T-helper 2 cell treated with Interferon-gamma antibody and Interleukin-4, amounts not matched to agents 5 μg/mL and 100 μg/mL, for 36 hours (primary cell): ENCODE measurements at places on chromosomes 13 and 19.
A peak's percentile ranks its signal among the peaks of the same experiment; 100 is the strongest.

GRCh38 chr13:25217023-25217885, 45.2 kb upstream of the AMER2 start:
- no peak for DNase-seq

GRCh38 chr19:10625003-10625761, at the start of gene SLC44A2:
Gene SLC44A2, plus strand, starts transcription at chr19:10625553. Its CDS starts 81 bp downstream, at chr19:10625634.
- no peak for DNase-seq

DNA sequence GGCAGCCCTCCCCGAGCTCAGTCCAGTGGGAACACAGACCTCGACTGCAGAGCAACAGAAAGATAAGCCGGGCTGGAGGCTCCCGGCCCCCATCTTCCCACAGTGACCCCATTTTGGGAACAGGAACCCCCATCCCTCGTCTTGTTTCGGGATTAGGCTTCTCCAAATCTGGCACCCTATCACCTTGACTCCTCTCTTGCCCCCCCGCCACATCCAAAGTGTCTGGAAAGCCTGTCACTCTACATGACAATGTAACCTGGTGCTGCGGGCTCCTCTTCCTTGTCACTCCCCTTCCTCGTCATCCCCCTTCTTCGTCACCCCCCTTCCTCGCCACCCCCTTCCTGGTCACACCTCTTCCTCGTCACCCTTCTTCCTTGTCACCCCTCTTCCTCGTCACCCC, 10.1 kb downstream of the PAK4 start:
- no peak for DNase-seq

- DNase-seq = no peak
These were observed 80.9 kb upstream of the UQCRFS1 start for GRCh38 chr19:29293736-29294342.

GRCh38 chr19:58166708-58167280, 16.1 kb upstream of the ZNF274 start:
- DNase-seq = no peak

- no peak for DNase-seq
These were observed 12.2 kb downstream of the CIC start for GRCh38 chr19:42281146-42281826.

GRCh38 chr13:20182231-20182846, 10.4 kb downstream of the GJB2 start:
- peak; percentile 37 for DNase-seq

DNA sequence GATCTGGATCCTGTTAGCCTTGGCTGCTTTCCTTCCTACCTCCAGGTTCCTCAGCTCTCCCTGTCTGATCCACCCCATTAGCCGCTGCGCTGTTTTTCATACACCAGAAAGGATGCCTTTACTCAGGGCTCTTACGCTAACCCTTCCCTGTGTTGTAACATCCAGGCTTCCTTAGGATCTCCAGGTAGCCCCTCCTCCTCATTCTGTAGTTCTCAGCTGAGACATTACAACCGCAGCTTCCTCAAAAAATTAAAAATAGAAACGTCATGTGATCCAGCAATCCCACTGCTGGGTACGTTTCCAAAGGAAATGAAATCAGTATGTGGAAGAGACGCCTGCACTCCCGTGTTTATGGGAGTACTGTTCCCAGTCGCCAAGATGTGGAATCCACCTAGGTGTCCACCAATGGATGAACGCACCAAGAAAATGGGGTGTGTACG, 18.4 kb upstream of the MYADM start:
- DNase-seq = no peak

DNA sequence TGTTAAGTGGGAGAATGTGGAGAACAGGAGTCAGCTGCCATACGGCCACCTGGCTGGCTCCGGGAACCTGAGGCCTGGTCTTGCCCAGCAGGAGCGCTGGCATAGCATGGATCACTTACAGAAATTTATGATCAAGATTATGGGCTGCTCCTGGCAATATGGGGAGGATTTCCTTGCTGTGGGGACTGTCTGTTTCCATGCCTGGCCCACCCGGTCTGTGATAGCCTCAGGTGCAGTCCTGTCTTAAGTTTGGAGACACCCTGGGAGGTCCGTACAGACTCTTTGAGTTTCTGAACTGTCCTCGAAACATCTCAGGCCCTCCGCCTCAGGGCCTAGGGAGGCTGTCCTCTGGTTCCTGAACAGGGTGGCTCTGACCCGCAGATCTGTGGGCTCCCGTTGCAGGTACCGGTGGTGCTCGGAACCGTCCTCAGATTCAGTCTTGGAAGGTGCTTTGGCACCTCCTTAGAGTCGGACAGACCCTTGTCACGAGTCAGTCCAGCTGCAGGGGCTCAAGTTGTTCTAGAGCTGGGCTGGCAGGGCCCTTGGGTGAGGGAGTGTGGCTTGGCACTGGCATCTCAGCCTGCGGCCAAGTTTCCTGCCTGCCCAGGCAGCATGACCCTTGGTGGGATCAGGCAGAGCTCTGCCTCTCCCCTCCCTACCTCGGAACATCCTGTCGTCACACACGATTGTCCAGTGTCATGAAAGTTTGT, 4.9 kb downstream of the TFDP1 start:
- no peak for DNase-seq

GRCh38 chr19:21586311-21587116, 81.1 kb downstream of the ZNF429 start:
- no peak for DNase-seq

GRCh38 chr13:76326343-76326742, 559.9 kb downstream of the KCTD12 start:
- DNase-seq = no peak

GRCh38 chr19:2478278-2478755, 2.4 kb downstream of the GADD45B start:
- no peak for DNase-seq

DNA sequence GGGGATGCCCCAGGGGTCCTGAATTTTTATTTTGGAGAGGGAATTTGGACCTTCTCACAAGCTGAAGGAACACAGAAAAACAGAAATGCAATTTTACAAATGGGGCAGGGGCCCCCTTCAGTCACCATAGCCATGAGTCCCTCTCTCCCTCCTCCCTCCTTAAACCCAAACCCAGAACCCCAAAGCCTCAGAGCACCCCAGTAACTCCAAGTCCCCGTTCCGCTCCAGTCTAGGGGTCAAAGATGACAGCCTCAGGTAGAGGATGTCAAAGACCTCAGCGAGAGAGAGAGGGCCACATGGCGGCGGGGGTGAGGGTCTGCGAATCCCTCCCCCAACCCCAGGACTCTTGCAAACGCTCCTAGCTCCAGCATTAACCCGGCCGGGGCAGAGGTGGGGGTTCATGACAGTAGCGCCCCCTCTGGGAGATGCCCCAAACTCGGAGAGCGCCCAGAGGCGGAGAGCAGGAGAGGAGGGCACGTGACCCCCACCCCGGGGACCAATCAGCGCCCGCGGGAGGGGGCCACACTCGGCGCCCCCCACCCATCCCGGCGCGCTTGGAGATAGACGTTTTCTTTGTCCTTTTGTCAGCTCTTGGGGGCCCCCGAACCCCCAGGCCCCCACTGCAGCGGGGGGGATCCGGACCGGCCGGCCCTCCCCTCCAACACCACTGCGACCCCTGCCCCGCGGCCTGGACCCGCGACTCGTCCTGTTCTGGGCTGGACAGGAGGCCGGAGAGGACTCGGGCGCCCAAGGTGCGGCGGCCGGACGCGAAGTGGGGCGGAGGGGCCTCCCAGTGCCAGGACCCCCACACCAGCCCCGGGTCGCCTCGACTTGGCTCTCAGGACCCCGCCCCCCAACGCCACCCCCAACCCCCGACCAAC, 20.8 kb upstream of the SEMA6B start:
- no peak for DNase-seq

- no peak for DNase-seq
These were observed 26.5 kb downstream of the FAM216B start for GRCh38 chr13:42807866-42808265.

GRCh38 chr13:110135977-110136597, 170.9 kb downstream of the COL4A1 start:
- no peak for DNase-seq

GRCh38 chr13:113645329-113645728, 12.7 kb downstream of the ATP4B start:
- no peak for DNase-seq

GRCh38 chr13:36310417-36311108, 12.9 kb upstream of the CCDC169 start:
- no peak for DNase-seq

- no peak for DNase-seq
These were observed 46.4 kb downstream of the THSD1 start for GRCh38 chr13:52359534-52359933.

DNA sequence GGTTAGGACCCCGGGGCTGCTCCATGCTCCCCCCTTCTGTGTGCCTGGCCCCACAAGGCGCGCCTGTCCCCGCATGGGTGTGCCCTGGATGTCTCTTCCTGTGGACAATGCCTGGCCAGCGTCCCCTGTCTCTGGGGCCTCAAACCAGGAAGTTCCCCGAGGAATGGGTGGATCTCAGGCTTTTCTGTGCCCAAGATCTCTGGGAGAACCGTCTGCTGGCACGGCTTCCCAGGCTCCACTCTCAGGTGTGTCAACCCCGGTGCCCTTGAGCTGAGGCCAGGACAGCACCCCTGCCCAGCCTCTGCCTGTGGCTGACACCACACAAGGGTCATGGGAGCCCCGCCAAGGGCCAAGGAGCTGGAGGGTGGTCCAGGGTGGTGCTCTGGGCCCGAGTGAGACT, 15.7 kb downstream of the ZNF444 start:
- DNase-seq = no peak

DNA sequence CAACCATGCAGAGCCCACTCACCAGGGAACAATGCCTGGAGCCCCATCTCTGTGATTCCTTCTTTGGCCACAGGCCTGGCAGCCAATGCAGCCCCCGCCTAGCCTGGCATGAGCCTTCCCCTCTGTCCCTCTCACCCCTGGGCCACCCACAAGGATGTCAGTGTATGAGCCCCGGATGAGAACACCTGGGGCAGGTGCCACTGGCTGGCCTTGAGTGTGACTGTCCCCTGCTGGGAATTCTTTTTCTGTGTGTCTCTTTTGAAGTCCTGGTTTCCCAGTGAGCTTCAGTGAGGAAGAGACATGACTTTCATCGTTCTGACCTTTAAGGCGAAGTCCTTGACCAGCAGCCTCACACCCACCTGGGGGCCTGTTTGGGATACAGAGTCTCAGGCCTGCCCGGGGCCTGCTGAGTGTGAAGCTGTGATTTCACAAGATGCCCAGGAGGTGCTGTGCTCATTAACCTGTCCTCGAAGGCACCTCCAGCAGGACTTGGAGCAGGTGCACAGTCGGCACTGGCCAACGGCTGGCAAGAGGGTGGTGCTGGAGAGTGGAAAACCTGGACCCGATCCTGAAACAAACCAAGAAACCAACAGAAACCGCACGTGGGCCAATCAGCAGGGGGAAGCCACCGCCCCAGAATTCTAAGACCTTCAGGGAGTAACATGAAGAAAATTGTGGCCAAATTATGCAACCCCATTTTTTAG, 27.4 kb upstream of the SPACA7 start:
- no peak for DNase-seq

DNA sequence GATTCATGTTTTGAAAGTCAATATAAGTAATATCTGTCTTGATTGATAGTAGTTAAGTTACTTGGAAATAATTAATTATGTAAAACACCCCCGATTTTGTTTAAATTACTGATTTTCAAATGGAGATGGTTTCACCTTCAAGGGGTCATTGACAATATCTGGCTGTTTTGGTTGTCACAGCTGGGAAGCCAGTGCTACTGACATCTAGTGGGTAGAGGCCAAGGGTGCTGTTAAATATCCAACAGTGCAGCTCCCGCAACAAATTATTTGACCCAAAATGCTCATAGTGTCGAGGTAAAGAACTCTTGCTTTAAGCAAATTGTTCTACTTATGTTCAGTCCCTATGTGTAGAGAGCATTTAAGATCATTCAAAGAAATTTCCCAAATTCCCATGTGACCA, 50.6 kb upstream of the PCDH20 start:
- DNase-seq = no peak

- DNase-seq = no peak
These were observed 169.1 kb upstream of the SOX1 start for GRCh38 chr13:111897846-111898215.

DNA sequence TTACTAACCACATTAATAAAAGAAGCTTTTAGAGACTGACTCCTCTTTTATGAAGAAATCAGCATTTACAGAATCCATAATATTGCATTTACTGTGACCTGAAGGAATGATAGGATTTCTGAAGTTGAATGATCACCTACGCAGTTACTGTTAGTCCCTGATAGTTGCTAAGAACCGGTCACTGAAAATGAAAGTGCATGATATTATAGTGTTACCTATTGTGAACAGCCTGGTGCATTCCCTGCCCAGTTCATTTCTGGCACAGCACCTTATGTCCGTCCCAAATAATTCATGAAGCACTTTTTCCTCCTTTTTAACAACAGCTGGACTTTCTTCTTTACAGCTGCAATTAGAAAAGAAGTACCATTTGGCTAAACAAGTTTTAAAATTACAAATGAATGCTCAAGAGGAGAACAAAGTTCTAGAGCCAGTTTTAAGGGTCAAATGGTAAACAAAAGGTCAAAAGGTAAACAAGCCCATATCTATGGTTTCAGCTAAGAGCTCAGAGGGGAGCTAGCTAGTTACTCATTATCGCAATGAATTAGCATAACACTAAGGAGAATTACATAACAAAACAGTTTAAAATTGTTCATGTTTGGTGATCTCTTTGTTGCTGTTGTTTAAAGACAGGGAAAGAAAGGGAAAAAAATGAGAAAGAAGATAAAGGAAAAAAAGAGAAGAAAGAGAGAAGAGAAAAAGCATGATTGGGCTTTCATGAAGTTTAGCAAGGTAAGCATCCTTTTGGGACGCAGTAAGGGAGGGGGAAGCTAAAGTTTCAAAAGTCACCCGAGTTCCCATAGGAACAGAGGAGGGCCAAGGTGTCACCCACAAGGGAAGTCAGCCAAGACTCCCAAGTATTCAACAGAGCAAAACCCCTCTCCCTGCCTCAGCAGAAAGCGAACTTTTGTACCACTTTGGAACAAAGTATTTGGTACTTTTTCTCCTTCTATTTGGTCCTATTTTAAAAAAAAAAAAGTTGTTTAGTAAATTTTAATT, 50.2 kb downstream of the FLT3 start:
- DNase-seq = no peak

GRCh38 chr19:29711584-29712132, 3.4 kb downstream of the C19orf12 start:
- DNase-seq = no peak

DNA sequence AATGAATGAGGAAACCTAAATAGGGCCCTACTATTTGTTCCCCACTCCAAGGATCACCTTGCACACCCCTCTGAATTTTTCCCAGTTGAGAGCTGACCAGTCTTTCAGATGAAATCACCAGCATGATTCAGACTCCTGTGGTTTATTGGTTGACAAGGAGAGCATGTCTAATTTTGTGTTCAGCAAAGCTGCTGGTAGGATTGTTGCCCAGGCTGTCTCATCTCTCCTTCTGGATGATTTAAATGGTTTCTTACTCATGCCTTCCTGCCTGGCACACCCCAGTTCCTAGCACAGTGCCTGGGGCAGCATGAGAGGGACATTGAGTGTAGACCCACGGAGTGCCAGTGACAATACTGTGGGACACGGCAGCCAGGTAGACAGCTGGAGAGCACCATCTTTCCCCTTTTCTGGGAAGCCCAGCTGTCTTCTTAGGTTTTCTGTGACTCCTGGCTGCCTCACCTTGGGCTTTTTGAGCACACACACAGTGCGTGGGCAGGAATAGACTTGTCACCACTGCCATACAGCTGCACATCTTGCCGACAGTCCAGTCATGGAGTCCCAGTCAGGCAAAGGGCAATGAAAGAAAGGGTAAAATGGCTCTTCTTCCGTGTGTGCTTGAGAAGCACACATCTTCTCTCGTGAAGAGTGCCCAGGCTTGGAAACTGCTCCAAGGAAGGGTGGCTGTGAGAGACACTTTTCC, 12.3 kb downstream of the FGF9 start:
- no peak for DNase-seq

GRCh38 chr13:26017196-26017921, 34.5 kb downstream of the SHISA2 start:
- no peak for DNase-seq

GRCh38 chr13:26589754-26590153, 32.3 kb downstream of the WASF3 start:
- no peak for DNase-seq
